ENCODE measurements at places on chromosomes 2 and 18.
A peak's percentile ranks its signal among the peaks of the same experiment; 100 is the strongest.

GRCh38 chr2:239758279-239758877 is 266.8 kb downstream of the NDUFA10 start:
- no peak for DNase-seq

DNA sequence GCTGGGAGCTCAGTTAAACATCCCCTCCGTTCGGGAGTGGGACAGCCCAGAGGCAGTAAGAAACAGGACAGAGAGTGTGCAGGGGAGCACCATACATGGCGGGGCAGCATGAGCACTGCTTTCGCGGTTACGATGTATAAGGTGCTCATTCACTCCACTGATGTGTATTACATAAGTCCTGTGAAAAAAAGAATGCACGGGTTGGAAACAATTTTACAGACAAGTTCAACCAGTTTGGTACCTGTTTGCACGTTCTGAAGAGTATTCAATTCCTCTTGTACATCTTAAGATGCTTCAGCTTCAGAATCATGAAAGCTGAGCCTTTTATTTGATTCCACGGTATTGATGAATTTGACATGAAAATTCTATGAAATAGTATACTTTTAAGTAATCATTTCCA is 97.8 kb upstream of the NETO1 start:
- no peak for DNase-seq

DNA sequence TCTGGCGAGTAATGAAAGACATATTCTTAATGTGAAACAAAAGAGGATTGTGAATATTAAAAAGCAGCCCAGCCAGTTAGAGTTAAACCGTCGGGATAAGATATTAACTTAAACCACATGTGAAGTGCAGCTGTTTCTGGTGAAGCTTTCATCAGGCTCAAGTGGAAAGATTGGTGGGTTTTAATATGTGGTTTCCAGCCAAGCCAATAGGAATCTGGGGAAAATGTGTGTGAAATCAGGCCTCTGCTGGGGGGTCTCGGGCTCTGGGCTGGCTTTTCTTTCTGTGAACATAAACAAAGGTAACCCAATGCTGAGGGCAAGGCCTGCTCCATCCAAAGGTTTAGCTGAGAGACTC is 279.6 kb downstream of the SLC4A3 start:
- no peak for DNase-seq

GRCh38 chr2:57685032-57685431 is 361.6 kb upstream of the VRK2 start:
- DNase-seq = no peak

GRCh38 chr2:188720811-188721605 is 253.2 kb upstream of the COL3A1 start:
- DNase-seq = no peak

DNA sequence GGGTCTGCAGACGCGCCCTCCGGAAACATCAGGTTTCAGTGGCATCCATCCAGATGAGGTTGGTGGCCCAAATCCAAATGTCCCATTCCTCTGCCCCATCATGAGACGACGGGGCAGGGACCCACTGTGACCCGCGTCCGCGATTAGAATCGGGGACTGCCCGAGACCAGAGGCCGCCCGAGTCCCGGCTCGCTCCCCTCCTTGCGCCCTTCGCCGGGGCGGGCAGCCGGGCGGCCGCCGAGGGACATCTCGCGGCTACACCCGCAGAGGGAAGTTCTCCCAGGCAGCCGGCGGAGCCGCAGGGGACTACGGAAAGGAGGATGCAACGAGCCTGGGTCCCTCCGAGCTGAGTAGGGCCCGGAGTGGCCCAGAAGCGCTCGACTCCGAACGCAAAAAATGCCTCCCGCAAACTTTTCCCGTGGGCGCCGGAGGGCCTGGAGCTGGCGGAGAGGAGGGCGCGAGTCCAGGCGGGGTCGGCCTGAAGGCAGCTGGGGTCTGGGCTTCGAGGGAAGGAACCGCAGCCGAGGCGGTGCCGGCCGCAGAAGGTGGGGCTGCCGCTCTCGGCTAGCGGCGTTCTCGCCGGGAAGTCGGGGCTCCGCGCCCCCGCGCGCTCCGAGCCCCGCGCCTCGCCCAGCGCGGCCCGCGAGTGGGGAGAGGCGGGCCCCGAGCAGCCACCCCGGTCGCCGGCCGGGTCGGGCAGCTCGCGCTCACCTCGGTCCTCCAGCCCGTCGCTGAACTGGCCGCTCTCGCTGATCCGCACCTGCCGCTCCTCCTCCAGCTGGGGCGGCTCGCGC is 580 bp downstream of the TMEM163 start:
- DNase-seq = no peak

- DNase-seq = no peak
Observed at GRCh38 chr2:74261204-74261864, 62.9 kb downstream of the MTHFD2 start.

GRCh38 chr2:150997702-150998440 is 263.8 kb downstream of the RBM43 start:
- no peak for DNase-seq

GRCh38 chr2:219648176-219648575 is 20.7 kb downstream of the SLC4A3 start:
- DNase-seq = no peak

- no peak for DNase-seq
Observed at GRCh38 chr2:49224426-49225010, 70.2 kb upstream of the FSHR start.

- no peak for DNase-seq
Observed at GRCh38 chr2:160924936-160925353, 235.3 kb upstream of the TANK start.

- DNase-seq = no peak
Observed at GRCh38 chr18:67468038-67468437, 48.5 kb downstream of the DSEL start.

DNA sequence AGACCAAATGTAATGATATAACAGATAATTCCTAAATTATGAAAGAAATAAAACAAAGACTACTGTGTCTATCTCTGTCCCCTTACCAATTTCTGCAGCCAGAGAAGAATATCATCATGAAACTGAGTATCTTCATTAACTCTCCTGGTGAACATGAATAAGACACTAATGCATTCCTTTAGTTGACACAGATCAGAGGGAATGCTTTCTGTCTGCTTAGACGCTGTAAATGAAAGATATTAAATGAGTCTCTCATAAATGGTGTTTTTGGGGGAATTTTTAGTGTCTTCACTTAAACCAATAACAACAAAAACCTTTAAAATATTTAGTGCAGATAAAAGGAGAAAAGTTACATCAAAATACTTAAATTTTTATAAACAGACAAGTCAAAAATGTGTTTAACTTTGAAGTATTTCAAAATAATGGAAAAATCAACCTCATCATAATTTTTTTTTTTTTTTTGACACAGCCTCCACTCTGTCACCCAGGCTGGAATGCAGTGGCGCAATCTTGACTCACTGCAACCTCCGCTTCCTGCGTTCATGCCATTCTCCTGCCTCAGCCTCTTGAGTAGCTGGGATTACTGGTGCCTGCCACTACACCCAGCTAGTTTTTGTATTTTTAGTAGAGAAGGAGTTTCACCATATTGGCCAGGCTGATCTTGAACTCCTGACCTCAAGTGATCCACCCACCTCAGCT is 16.0 kb downstream of the EPG5 start:
- DNase-seq = no peak

DNA sequence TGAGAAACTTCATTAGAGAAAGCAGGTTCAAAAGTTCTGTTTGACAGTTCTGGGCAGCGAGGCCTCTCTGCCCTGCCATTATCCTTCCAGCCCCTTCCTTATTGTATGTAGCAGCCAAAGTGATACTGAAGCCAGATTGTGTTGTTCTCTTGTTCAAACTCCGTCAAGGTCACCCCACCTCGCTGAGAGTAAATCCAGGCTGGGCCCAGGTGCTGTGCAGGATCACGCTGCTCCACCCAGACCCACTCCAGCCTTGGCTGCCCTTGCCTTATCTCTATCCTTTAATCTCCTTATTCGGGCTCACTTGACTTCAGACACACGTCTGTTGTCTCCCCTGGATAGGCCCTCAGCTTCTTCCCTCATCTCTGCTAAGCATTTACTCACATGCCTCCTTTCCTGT is 196.1 kb downstream of the CPS1 start:
- DNase-seq = no peak

DNA sequence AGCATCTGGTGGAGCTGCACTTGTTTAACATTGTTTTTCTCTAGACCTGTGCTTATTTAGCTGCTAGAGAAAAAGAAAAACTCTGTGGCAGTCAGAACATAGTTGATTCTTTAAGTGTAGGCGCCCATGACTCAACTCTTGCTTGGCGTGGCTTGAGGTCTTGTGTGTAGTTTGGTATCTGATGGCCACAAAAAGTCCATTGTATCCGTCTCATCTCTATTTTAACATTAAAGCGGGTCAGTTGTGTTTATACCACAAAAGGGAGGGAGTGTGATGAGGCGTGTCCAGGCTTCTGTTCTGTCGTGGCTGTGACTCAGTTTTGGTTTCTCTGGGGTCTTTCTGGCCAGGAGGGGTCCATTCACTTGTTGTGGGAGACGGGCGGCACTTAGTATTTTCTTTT is 24.2 kb upstream of the UGT1A8 start:
- DNase-seq = no peak

GRCh38 chr2:85393836-85394235 is 16.3 kb downstream of the CAPG start:
- no peak for DNase-seq

- DNase-seq = peak; percentile 13
Observed at GRCh38 chr2:132668189-132668823, 1.7 kb downstream of the LYPD1 start.

GRCh38 chr2:100563407-100564247 is 834 bp downstream of the PDCL3 start:
- no peak for DNase-seq

GRCh38 chr2:170887896-170888295 is 41.2 kb upstream of the GORASP2 start:
- DNase-seq = no peak

DNA sequence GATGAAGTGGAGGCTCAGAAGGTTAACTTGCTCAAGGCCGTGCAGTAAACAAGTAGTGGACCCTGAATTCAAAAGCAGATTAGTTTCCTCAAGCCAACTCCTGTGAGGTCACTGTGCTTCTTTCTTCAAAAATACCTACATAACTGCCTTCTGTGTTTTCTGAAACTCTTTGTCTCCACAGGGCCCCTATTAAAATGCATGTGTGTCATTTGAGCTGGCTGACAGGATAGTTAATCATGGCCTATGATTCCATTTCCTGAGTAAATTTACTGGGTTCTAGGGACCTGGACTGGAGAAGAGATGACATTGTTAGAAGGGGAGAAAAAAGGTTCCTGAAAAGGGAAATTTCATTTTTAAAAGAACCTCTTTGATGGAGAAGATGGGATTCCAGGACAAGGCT is 12.9 kb upstream of the DTNA start:
- DNase-seq = no peak

DNA sequence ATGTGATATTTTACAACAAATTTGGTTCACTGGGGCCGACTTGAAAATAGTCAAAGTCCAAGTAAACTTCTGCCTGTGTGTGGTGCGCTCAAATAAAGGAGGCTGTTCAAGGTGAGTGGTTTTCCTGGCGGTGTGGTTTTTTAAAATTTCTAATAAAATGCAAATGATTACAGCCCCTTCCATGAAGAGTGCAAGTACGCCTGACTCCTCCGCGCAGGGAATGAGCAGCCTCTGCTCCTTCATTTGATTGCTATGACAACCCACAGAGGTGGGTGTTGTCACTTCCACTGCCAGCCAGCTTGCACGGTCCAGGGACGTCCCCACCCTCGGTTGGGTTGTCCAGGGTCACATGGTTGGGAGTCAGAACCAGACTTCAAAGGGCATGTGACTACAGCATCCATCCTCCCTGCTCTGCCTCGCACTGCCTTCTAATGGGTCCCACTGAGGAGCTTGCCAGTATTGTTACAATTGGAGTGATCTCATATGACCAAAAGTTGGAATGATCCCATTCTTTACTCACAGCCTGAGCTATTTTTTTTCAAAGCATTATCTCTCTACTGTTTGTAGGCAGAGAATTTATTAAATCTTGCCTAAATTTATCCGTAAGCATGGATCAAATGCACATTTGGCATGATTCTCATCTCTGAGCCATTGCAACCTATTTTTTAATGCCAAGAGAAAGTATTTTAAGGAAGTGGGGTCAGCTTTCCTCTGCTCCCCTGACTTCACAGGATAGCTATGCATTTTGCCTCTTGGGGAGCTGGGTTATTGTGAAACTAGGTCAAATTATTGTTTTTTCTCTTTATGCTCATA is 121.3 kb downstream of the AGAP1 start:
- DNase-seq = peak; percentile 74

DNA sequence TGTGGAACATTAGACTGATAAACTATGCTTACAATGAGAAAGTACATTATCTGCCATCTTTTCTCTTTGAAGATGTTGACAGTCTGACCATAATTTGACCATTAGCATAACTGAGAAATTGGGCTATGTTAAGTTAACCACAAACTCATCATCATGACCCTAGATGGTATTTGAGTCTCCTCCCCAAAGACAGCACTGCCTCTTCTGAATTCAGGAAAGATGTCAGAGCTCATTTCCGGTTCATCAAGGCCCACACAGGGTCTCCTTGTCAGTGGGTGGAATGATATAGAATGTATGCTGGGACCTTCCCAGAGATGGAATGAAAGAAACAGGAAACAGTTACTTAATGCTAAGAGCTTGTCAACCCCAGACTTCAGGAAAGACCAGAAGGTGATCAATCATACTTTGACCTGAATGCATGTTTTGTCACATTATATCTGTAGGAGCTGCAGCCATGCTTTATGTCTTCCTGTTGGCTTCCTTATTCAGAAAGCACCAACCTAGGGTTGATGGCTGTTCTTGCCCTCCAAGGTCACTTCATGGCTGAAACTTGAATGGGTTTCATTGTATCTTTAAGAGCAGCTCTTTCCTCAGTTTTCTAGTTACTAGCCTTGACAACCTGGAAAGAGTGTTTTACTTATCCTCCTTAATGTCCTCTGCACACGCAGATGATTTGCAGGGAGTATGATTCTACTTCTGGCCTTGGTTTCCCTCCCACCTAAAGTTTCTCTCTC is 99.1 kb upstream of the NEUROD1 start:
- DNase-seq = no peak

DNA sequence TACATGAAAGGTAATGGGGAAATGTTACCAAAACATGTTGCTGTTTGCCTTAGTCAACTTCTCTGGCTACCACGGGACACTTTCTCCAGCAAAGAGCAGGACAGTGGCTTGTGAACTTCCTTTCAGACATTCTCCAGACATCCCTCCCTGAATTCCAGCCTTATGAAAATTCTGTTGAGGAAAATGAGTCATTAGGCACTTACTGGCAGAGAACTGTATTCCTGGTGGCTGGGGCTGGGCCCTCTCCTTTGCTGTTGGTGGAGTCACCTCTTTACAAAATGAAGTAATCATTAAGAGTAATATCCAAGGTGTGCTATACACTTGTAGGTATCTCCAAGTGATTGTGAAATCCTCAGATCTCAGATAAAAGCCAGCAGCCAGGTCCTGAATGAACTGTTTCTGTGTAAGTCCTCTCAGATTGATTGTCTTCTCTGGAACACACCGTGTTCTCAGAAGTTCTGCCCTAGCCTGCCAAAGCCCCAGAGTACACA is 1.3 kb upstream of the FAP start:
- no peak for DNase-seq

DNA sequence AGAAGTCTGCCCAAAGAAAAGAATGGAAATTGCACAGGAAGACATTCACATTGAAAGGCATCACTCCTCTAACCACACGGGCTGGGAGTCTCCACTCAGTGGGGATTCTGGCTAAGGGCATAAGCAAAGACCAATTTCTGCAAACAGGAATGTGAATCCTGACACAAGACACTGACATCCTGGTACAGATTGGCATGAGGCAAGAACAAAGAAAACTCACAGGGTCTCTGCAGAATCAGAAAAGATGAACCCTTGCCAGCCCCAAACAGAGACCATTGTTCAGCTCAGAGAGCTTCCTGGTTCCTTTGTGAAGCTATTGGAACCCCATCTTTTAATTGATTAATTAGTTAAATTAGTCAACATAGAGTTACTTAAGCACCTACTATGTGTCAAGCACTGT is 82.3 kb downstream of the UPP2 start:
- no peak for DNase-seq

Data from posterior cingulate gyrus (tissue), 11 donors.